ENCODE measurements at places on chromosomes 1 and 21.

GRCh38 chr1:68269637-68270430, 37.5 kb upstream of the WLS start:
- DNase-seq = peak; percentile 78

DNA sequence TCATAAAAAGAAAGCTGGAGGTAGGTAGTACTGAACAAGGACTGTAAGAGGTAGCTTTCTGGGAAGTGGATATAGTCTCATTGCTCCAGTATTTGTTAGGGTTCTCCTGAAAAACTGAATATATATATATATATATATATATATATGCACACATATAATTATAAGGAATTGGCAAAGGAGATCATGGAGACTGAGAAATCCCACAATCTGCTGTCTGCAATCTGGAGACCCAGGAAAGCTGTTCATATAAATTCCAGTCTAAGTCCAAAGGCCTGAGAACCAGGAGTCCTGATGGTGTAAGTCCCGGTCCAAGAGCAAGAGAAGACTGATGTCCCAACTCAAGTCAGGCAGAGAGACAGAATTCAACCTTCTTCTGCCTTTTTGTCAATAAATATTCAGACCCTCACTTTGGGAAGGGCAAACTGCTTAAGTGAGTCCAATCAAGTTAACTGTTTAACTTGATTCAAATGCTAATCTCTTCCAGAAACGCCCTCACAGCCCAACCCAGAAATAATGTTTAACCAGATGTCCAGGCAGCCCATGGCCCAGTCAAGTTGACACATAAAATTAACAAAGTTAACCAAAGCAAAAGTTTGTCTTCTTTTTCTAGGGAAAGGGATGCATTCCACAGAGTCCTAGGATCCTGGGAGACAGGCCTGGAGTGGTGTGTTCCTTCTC, 225.3 kb upstream of the KAZN start:
- DNase-seq = no peak

DNA sequence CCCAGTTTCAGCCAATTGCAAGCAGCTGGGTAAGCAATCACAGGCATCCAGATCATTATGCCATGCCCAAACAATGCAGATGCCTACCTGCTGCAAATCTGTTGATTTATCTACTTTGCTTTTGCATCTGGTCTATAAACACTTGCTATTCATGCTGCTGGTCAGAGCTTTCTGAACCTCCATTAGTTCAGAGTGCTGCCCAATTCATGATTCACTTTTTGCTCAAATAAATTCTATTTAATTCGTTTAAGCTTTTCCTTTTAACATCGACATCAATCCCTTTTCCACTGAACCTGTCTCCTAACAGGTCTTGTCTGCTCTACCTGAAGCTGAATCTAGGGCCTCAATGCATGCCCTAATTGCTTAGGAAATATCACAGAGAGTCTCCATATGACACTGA, 99.4 kb upstream of the C1orf87 start:
- no peak for DNase-seq

- no peak for DNase-seq
Measured at GRCh38 chr1:156253634-156254033, 5.8 kb upstream of the PAQR6 start.

GRCh38 chr1:208858738-208859137, 614.6 kb upstream of the PLXNA2 start:
- no peak for DNase-seq
